ENCODE measurements at places on chromosomes 5 and 9.

GRCh38 chr9:131734781-131735180, 5.1 kb downstream of the RAPGEF1 start:
- H3K27me3 ChIP-seq = no peaks in the 10 kb centered on the region
- peaks cover 54% of the 10 kb centered on the region for H3K4me1 ChIP-seq
- H3K4me3 ChIP-seq = no peak overlapping the region
- no peak for DNase-seq
- H3K27ac ChIP-seq = peak overlapping the region; percentile 74
- H3K36me3 ChIP-seq = no peaks in the 10 kb centered on the region

DNA sequence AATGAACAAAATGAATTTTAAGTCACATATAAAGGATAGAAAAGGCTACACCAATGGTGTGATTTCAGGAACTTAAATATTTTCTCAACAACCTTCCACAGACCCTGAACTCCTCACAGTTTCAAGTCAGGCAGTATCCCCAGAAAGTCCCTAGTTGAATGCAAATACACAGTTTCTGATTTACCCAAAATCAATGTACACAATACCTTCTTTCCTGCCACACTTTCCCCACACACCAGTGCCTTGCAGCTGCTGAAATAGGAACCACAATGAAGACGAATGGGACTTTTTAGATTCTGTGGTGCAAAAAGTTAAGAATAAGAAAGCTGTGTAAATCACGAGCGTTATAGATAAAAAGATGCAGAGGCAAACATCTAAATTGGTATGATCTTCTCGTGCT, 552.4 kb upstream of the MEF2C start:
- H3K36me3 ChIP-seq = no peaks in the 10 kb centered on the region
- no peak overlapping the region for H3K4me3 ChIP-seq
- no peaks in the 10 kb centered on the region for H3K27me3 ChIP-seq
- no peaks in the 10 kb centered on the region for H3K4me1 ChIP-seq
- H3K27ac ChIP-seq = no peak overlapping the region

DNA sequence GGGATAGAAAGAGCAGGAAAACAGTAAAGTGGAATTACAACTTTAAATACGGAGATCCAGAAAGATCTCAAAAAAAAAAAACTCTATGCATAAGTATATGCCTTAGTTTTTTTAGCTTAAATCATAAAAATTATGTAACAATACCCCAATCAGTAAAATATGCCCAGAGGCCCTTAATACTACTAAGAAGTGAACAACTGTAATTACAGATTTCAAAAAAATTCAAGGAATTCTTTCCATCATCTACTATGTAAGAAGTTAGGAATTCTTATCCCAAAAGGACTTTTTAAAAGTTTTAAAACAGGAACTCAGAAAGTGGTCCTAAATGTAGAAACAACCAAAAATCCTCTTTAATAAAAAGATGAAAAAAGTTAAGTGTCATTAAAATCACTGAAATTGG, 111.3 kb downstream of the SSBP2 start:
- H3K4me3 ChIP-seq = no peak overlapping the region
- no peaks in the 10 kb centered on the region for H3K27me3 ChIP-seq
- DNase-seq = no peak
- peaks cover 23% of the 10 kb centered on the region for H3K36me3 ChIP-seq

DNA sequence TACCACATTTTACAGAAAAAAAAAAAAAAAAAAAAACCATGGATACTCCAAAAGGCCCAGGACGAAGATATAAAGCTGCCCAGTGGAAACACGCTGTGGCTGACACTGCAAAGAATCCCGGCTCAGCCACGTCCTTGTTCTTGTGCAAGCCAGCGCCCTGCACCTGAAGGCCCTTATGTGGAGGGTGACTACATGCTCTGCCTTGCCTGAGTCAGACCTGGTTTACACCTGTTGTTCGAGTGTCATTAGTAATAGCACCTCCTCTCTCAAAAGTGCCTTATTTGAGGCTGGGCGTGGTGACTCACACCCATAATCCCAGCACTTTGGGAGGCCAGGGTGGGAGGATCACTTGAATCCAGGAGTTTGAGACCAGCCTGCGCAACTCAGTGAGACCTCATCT, 54.3 kb upstream of the ZSWIM6 start:
- peaks cover 53% of the 10 kb centered on the region for H3K4me1 ChIP-seq
- no peak overlapping the region for H3K4me3 ChIP-seq
- no peak overlapping the region for H3K27ac ChIP-seq
- no peaks in the 10 kb centered on the region for H3K36me3 ChIP-seq
- DNase-seq = no peak
- H3K27me3 ChIP-seq = no peaks in the 10 kb centered on the region

DNA sequence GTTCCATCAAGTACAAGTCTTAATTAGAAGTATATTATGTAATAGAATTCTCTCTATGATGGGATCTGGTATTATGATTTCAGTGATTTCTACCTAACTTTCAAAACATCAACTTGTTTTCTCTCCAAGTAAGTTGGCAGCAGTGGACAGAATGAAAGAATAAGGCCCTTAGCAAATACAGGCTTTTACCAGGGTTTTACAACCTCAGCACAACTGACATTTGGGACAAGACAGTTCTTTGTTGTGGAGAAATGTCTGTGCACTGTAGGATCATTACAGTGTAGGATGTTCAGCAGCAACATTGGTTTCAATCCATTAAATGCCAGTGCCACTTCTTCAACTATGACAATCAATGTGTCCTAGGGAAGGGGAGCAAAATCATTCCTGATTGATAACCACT, 48.8 kb downstream of the MLANA start:
- H3K27ac ChIP-seq = no peak overlapping the region
- no peaks in the 10 kb centered on the region for H3K27me3 ChIP-seq
- no peaks in the 10 kb centered on the region for H3K4me1 ChIP-seq
- H3K36me3 ChIP-seq = no peaks in the 10 kb centered on the region
- H3K4me3 ChIP-seq = no peak overlapping the region
- no peak for DNase-seq

DNA sequence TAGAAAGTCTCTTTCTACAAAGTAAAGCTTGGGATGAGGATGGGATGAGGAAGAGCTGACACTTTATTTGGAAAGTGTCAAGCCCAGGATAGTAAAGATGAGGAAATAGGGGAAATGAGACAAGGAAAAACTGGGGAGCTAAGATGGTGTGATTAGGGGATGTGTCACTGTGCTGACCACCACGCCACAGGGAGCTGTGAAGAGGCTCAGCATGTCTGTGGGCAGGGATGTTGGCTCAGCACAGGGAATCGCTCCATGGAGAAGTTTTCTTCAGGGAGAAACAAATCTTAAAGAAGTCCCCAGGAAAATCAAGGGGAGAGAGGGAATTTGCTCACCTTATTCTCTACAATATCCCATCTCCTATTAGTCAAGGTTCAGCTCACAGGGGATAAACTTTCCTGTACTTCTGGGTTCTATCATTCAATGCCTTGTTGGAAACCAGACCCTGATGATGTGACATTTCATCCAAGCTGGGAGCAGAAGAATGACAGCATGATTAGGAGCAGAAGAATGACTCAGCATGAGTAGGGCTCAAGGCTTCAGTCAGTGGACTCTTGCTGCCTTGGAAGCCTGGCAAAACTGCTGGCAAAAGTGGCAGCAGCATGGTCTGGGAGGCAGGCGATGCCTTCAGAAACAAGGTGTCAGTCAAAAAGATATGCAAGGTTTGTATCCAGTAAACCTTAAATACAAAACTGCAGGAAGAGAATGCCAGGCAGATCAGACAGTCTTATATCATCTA, 4.9 kb downstream of the HSPB3 start:
- no peaks in the 10 kb centered on the region for H3K4me1 ChIP-seq
- no peak overlapping the region for H3K27ac ChIP-seq
- H3K4me3 ChIP-seq = no peak overlapping the region
- DNase-seq = no peak
- H3K36me3 ChIP-seq = no peaks in the 10 kb centered on the region

DNA sequence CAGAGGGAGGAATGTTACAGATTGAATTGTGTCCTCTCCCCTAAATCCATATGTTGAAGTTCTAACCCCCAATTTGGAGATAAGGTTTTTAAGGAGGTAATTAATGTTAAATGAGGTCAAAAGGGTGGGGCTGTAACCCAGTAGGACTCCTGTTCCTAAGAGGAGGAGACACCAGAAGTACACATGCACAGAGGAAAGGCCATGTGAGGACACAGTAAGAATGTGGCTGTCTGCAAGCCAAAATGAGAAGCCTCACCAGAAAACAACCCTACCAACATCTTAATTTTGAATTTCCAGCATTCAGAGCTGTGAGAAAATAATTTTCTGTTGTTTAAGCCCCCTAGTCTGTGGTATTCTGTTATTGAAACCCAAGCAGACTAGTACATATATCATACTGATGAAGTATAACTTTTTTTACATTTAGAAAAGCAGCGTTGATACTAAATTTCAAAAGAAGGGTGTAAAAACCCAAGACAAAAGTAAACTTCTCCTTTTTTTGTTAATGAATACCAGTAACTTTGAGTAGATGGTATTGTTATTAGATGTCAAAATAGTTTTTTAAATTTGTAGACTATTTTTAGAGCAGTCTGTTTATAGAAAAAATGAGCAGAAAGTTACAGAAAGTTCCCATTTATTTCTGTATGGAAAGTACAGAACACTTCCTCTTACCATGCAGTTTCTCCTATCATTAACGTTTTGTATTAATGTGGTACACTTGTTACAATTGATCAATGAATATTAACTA, 25.1 kb downstream of the RNF180 start:
- peaks cover 7% of the 10 kb centered on the region for H3K4me1 ChIP-seq
- DNase-seq = no peak
- no peak overlapping the region for H3K4me3 ChIP-seq
- H3K27ac ChIP-seq = no peak overlapping the region
- H3K27me3 ChIP-seq = no peaks in the 10 kb centered on the region
- no peaks in the 10 kb centered on the region for H3K36me3 ChIP-seq

GRCh38 chr9:90060256-90060655, 455.4 kb downstream of the GADD45G start:
- H3K27me3 ChIP-seq = no peaks in the 10 kb centered on the region
- H3K27ac ChIP-seq = no peak overlapping the region
- H3K4me1 ChIP-seq = no peaks in the 10 kb centered on the region
- DNase-seq = no peak
